ENCODE measurements at places on chromosomes 4 and X.
A peak's percentile ranks its signal among the peaks of the same experiment; 100 is the strongest.

GRCh38 chr4:25915353-25915705, 1.3 kb downstream of the SMIM20 start:
- no peak for DNase-seq

GRCh38 chr4:67204441-67204840, 340.9 kb downstream of the CENPC start:
- DNase-seq = no peak

DNA sequence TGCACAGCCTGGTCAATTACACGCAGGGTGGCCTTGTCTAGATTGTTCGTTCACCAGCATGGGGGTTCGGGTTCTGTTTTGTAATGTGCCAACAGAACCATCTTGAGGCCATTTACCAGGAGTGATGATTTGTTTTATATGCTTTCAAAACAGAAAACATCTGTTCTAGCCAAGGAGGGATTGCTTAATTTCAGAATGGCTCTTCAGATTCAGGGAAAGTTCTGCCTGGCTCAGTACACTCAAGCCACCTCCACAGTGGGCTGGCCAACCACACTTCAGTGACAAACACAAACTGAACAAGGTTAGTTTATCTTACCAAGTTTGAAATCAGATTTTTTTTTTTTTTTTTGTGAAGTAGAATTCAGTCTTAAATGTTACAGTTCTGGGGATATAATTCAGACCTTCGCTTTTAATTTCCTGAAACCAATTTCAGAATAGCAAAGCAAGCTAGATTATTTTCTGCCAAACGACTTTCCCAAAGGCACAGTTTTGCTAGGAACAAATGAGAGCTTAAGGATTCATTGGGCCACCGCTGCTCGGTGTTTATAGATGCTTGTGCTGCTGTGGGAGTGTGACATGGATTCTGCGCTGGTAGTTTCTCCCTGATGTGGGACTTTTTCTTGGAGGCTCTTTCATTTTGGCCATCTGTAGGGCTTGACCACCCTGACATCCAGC, 23.4 kb downstream of the SMS start:
- no peak for DNase-seq

- no peak for DNase-seq
These were observed 39.7 kb upstream of the PROM1 start for GRCh38 chr4:16123356-16124084.

DNA sequence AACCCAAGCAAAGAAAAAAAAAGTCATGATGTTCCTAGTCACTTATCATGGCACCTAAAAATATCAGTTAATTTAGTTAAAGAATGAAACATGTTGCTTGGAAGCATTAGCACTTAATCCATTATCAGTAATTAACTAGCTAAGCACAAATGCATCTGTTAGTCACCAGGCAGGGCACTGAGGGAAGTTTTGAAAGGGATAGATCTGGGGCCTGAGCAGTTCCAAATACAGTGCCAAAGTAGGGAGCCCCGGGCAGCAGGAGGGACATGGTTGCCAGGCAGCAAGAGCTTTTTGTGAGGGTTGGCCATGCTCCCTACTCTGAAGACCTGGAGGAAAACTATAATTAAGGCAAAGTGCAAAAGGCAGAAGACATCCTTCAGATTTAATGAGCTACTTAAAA, 62.0 kb downstream of the PHKA1 start:
- DNase-seq = no peak

- DNase-seq = no peak
These were observed 42.4 kb upstream of the MYOZ2 start for GRCh38 chr4:119093042-119093827.

- DNase-seq = no peak
These were observed 41.5 kb downstream of the SMARCA5 start for GRCh38 chr4:143554728-143555597.

- peak; percentile 13 for DNase-seq
These were observed 130.2 kb downstream of the CHRDL1 start for GRCh38 chrX:110665223-110666002.

DNA sequence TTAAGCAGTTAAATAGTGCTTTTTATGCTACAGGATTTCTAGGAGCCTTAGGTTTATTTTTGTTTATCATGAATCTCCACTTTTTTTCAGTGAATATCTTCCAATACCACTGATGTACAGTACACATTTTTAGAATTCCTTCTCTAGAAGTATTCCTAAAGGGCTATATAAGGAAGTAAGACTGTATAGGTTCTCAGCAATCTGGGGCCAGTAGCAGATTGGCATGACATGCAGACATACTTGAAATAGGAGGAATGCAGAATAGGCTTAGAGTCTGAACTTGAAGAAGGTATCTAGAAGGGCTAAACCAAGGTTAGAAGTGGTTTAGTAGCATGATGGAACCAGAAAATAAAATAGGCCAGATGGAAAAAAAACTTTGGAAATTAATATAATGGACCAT, 29.8 kb downstream of the HEPH start:
- no peak for DNase-seq

DNA sequence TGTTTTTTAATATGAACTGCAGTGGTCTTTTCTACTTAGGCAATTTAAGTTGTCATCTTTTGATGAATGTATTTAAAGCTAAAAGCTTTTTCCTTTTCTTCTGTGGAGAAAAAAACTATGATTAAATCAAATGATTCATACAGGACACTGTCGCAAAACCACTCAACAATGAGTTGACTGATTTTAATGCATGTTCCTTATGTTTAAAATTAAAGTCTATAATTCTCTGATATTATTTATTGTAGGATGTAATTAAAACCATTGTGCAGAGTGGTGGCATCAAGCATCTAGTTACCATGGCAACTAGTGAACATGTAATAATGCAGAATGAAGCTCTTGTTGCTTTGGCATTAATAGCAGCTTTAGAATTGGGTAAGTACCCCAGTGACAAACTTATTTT, 172.5 kb downstream of the RAP1GDS1 start:
- DNase-seq = no peak

GRCh38 chrX:63720293-63720692, 64.7 kb downstream of the ARHGEF9 start:
- DNase-seq = no peak

- no peak for DNase-seq
These were observed 376.7 kb upstream of the SMIM31 start for GRCh38 chr4:164377277-164377676.

GRCh38 chr4:177558995-177559394, 116.8 kb upstream of the AGA start:
- no peak for DNase-seq

DNA sequence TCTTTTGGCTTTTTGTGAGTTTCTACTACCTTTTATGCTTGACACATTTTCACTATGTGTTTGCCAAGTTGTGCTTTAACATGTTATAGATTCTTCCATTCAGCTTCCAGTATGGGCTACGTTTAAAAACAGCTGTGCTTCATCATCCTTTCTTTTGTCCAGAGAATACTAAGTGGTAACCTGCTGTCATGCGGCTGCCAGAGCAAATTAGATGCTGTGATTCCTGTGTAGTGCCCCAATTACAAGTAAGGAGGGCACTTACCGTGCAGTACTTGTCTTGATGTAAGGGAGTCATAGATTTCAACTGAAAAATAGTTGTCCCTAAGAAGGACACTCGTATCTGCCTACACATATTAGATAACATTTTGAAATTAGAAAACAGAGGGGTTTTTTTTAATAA, 531.8 kb upstream of the GALNTL6 start:
- DNase-seq = no peak

DNA sequence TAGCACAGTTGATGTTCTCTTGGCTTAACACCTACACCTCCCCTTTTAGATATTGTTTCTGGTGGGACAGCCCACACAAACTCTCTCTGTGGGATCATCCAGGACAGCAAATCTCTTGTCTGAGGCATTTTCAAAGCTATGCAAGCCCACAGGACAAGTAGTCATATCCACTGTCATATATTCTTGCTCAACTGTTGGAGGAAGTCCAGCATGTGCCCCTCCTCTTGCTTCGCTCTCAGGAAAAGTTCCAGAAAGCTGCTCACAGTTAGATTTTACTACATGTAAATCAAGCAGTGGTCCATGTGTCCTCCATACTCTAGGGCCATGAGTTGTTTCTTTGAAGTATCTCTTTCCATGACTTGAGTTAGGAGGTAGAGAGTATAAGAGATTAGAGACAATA, 260.7 kb downstream of the INPP4B start:
- DNase-seq = peak; percentile 20

GRCh38 chr4:4666187-4666586, 124.3 kb upstream of the STX18 start:
- no peak for DNase-seq

GRCh38 chrX:71098302-71098701, 2.7 kb downstream of the FOXO4 start:
- peak; percentile 64 for DNase-seq

DNA sequence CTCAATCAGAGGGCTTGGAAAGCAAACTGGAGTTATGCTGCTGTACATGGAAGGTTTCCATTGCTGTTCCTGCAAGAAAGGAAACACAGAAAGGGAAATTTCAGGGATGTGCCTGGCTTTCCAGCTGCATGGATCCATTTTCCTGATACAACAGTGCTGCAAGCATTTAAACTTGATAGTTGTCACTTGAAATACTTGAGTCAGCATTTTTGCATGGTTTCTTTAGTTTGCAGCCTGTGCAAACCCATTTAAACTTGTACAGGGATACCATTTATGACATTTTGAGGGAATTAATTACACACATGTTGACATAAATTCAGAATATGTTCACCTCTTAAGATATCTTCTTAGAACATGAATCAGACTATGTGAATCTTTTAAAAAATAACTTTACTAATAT, 131.1 kb upstream of the RASGEF1B start:
- DNase-seq = no peak

- no peak for DNase-seq
These were observed 471.5 kb downstream of the ADGRL3 start for GRCh38 chr4:61671599-61671998.

- DNase-seq = no peak
These were observed 11.4 kb upstream of the RELL1 start for GRCh38 chr4:37697566-37697965.

- DNase-seq = no peak
These were observed 110.3 kb upstream of the PTPN13 start for GRCh38 chr4:86483773-86484172.

GRCh38 chrX:54808109-54808604, 612 bp downstream of the MAGED2 start:
- peak; percentile 9 for DNase-seq

DNA sequence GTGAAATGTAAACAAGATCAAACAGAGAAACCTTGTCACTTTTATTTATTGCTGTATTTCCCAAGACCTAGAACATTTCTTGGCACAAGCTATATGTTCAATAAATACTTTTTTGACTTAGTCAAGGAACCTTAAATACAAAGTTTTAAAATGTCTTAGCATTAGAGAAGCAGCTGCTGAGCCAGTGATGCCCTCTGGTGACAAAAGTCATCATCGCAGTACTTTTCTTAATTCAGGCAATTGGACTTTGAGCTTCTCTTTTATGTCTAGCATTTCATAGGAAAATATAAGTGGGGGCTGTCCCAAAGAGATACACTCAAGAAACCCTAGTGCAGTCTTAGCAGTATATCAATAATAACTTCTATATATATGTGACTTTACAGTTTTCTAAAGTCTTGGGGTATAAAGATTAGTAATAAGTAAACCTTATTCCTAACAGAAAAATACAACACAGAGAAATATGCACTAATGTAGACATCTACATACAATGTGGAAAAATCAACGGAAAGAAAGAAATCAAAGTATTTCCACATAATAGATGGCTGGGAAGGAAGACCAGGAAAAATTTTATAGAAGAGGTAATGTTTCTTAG, 118.4 kb downstream of the DTHD1 start:
- peak; percentile 72 for DNase-seq

GRCh38 chr4:36420111-36420679, 138.8 kb downstream of the DTHD1 start:
- DNase-seq = no peak
